ENCODE measurements at places on chromosomes 7 and 10.

GRCh38 chr7:117200786-117201458 is 121.9 kb downstream of the WNT2 start:
- no peak for DNase-seq

- no peak for DNase-seq
These were observed 69.4 kb downstream of the ARMH3 start for GRCh38 chr10:101986624-101986971.

- DNase-seq = no peak
These were observed 222.8 kb downstream of the GALNT17 start for GRCh38 chr7:71354716-71355115.

- DNase-seq = no peak
These were observed 21.3 kb downstream of the CPXM2 start for GRCh38 chr10:123870260-123870659.

GRCh38 chr10:78936412-78937342 is 132.1 kb upstream of the ZMIZ1 start:
- no peak for DNase-seq

DNA sequence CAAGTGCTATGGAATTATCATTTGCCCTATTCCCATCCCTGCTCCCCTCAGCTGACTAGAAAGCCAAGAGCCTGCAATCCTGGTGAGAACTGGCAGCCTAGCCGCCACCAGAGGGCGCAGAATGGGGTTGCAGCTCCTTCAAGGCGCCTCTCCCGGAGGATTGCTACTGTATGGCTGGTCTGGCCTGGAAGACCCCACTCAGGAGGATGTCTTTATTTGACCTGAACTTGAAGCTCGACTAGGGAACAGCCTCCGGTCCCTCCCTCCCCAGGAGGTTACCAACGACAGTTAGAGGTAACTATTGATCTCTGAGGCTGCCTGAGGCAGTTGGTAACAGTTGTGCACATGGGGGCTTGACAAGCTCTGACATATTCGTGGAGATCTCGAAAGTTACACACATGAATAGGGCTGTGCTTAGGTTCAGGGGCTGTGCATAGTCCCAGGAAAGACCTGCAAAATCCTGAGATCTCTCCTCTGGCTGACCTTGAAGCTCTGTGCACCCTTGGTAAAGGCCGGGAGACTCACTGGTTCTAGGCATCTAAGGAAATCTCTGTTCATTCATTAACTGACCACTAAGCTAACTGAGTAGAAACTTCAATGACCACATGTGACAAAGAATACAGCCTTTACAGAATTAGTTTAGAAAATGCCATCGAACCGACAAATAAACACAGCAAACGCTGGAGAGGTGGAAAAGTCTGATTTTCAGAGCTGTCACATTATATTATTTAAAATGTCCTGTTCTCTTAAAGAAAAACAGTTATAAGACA is 65.7 kb downstream of the TSPAN12 start:
- DNase-seq = peak; percentile 81

- no peak for DNase-seq
These were observed 116.4 kb downstream of the ITGB8 start for GRCh38 chr7:20447021-20447650.

DNA sequence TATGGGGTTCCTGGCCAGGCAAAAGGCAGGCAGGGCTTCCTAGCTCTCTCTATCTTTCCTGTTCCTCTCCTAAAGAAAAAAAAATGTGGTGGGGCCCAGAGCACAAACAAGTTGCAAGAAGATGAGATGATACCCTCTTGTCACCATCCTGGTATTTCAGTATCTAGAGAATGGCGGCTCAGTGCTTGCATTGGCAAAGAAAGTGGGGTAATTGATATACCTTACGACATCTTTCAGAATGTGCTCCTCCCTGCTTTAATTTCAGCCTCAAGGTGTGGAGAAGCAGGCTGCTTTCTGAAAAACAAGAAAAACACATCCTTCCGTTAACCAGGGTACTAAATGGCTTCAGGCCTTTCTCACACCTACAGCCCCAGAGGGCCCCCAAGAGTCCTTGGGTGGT is 34.5 kb upstream of the CUX1 start:
- no peak for DNase-seq

DNA sequence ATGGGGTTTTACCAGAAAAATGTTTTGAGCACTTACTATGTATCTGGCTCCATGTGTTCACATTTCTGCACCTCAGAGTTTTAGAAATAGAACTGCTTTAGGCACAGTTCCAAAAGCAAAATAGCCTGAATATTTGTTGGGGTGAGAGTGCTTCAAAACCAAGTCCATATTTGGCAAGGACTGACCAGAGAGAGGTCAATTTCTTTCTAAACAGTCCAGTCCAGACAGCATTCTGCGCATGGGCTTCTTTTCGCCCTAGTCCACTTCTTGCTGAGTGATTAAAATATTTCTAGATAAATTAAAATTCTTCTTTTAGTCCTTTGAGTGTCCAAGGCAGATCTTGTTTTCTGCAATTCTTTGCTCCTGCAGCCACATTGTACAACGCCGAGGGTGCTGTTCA is 427.0 kb downstream of the PHTF2 start:
- no peak for DNase-seq

Data from stimulated activated CD8-positive, alpha-beta memory T cell treated with anti-CD3 and anti-CD28 coated beads, Interleukin-4, amount 100 ng/mL, for 48 hours (primary cell).